ENCODE measurements at places on chromosomes 3 and 15.

DNA sequence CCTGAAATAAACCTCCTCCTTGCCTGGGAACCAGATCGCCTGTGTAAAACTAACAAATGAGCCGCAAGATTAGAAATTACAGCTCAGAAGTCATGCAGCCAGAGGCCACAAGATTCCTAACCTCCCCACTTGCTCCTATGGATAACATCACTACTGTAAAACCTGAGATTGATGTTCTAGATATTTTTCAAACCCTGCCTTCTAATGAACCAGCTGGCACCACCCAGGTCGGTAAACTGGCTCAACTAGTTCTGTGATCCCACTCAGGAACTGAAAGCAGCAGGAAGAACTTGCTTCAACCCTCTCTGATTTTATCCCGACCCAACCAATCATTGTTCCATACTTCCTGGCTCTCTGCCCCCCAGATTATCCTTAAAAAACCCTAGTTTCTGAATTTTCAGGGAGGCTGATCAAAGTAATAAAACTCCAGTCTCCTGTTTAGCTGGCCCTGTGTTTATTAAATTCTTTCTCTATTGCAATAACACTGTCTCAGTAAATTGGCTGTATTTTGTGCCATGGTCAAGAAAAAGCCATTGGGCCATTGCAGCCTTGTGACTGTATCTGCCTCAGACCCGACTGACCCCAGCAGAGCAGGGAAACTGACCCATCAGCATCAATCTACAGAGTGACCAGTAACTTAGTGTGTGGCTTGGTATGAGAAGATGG, 98.9 kb downstream of the RPLP1 start:
- no peak for DNase-seq

DNA sequence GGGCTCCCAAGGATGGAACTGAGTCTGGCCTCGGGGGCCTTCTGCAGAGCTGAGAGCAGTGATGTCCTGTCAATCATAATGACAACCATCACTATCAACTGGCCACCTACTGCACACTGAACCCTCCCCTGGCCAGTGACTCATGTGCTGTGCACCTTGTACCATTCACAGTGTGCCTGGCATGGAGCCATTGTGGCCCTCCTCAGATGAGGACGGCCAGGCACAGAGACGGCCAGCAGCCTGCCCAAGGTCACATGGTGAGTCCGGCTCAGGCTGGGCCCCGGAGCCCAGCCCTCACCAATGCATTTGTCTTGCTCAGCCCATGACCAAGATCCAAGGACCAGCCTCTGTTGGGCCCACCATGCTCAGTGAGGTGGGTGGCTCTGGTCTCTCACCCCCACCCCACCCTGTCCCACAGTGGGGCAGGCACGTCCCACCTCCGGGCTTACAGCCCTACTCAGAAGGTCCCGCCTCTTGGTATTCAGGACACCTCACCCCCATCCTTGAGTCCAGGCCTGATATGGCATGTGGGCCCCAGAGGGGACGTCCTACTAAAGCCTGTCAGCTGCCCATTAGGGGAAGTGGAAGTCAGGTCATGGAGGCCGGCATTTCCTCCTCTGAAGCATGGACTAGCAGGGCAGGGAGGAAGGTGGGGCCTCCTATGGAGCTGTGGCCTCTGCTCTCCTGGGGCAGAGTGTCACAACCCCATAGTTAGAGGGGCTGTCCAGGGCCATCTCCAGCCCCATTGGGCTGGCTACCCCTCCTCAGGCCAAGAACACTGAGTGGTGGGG, 35.9 kb upstream of the TMEM115 start:
- DNase-seq: no peak

GRCh38 chr15:50496692-50497091, 49.8 kb downstream of the USP50 start:
- DNase-seq: no peak

- no peak for DNase-seq
Measured at GRCh38 chr3:30488070-30488756, 118.2 kb upstream of the TGFBR2 start.

DNA sequence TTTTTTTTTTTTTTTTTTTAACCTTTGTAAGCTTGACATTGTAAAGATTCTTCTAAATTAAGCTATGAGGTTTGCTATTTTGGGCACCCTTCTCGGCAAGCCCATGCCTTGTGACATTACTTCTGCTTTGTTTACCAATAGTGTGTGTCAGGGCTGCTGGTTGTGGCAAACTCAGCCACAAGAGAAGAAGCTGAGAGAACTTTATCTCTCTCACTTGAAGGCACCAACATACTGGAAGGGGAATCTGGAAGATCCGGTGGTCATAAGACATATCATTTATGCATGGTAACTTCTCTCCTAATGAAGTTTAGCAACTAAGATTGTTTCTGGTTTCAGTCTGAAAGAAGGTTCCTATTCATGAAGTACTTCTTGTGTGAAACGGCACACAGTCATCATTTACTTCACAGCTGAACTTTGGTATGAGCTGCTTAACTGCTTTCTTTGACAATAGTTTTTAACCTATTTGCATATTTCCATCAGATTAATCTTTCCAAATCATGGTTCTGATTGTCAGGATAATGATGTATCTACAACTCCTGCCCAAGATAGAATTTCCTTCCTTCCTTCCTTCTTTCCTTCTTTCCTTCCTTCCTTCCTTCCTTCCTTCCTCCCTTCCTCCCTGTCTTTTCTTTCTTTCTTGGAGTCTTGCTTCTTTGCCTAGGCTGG, 189.3 kb downstream of the NFKBIZ start:
- no peak for DNase-seq

DNA sequence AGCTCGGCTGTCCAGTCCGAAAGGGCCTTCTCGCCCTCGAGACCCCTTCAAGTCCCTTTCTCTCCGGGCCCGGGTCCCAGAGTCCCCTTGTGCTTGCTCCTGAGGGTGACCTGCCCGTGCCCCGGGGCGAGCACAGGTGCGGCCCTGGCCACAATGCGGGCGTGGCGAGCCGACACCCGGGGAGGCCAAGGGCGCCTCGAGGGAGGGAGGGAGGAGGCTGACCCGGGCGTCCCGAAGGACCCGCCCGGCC, 810 bp upstream of the MEF2A start:
- peak; percentile 69 for DNase-seq

DNA sequence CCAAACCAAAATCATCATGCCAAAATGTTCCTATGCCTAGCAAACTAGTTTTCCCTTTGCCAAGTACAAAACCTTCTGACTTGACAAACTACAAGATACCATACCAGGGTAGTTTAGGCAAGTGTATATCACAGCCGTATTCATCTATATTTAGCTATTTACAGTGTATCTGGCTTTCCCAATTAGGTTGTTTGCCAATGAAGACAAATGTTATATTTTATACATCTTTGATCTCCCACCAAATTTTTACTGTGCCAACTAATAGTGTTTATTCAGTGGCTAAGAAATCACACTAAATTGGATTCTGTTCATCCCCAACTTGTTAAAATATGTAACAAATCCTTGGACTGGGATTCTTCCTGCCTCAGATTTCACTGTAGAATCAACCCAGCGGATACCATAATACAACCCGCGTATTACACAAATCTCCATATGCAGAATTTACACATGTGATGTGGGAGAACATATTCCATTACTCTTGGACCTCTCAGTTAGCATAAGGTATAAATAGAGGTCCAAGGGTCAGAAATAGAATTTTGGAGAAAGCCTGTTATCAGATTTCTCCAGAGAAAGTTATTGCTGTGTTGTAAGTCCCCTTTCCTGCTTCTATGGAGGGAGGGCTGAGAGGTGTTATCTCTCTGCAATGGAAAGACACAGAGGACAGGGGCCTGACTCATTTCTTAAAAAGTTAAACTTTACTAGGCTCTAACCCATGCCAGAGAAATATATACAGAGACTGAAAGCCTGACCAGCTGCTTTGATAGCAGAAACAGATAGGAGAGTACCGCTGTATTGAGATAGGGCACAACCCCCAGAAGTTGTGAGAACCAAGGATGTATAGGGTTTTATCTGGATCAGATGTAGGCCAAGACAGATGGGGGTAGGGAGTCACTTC, 467.0 kb downstream of the FGF12 start:
- no peak for DNase-seq

GRCh38 chr15:82966671-82967071, 14.2 kb upstream of the HOMER2 start:
- DNase-seq: peak; percentile 39

DNA sequence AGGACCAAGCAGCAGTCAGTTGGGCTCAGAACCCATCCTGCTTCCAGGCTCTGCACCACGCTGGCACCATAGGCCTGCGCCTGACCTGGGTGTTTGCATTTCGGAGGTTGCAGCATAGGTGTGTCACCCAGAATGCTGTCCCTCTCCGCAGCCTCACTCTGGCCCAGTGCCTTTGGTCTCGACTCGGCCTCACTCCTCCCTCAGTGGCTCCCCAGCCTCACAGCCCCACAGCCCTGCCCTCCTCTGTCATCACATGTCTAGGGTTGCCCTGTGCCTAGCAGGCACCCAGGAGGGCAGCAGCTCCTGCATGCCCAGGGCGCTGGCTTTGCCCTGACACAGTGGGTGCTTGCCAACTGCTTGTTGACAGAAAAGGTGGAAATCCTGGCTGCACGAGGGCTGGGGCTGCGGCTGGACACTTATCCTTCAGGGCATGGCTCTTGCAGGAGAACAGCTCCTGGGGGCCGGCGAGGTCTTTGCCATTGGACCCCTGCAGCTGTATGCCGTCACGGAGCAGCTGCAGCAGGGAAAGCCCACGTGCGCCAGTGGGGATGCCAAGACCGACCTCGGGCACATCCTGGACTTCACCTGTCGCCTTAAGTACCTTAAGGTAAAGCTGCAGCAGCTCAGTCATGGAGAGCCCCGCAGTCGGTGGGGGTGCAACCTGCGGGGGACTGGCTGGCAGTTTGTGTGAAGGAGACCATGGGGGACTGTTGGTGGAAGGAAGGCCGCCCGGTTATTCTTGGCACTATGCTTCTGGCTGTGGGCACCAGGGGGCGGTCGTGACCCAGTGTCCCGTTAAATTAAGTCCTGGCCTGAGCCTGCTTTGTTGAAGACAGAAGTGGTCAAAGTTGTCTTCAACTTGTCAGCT, 16.2 kb downstream of the NISCH start:
- peak; percentile 56 for DNase-seq

- no peak for DNase-seq
Measured at GRCh38 chr3:29331456-29332194, 50.8 kb downstream of the RBMS3 start.

GRCh38 chr3:160754371-160754854, 1.6 kb upstream of the PPM1L start:
- DNase-seq: no peak

DNA sequence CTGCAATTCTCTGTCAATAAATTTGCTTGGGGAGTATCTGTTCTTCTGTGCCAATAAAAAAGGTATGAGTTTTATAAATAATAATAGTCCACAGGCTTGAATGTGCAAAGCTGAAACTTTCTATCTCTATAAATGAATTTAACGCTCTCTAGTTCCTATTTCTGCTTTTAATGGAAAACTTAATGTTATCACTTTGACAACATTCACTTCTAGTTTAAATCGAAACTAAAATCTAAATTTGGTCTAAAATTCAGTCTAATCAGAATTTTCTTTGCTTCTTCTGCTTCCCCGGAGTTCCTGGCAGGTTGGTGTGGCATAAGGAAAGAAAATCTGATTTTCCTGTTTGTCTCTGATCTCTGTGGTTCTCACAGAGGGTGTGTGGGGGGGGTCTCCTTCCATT, 450.1 kb upstream of the TBL1XR1 start:
- DNase-seq: no peak

- no peak for DNase-seq
Measured at GRCh38 chr3:111952866-111953450, 25.9 kb upstream of the ABHD10 start.

DNA sequence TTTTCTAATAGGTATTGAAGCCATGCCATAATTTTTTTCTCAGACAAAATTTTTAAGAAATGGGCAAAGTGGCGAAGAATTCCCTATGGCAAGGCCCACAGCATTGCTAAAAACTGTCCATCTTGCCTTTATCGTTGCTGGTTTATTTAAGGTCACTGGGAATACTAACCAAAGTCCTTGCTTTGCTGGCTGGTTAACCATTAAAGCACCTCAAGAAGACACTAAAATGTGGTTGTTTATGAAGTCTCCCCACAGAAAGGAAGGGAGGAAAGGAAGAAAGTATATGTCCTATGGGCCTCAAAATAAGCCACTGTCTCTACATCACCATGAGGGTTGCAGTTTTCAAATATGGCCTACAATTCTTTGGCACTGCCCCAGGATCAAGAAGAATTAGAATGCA, 13.2 kb downstream of the SH3BP5 start:
- DNase-seq: no peak

- no peak for DNase-seq
Measured at GRCh38 chr3:42442640-42443039, 32.2 kb upstream of the LYZL4 start.

DNA sequence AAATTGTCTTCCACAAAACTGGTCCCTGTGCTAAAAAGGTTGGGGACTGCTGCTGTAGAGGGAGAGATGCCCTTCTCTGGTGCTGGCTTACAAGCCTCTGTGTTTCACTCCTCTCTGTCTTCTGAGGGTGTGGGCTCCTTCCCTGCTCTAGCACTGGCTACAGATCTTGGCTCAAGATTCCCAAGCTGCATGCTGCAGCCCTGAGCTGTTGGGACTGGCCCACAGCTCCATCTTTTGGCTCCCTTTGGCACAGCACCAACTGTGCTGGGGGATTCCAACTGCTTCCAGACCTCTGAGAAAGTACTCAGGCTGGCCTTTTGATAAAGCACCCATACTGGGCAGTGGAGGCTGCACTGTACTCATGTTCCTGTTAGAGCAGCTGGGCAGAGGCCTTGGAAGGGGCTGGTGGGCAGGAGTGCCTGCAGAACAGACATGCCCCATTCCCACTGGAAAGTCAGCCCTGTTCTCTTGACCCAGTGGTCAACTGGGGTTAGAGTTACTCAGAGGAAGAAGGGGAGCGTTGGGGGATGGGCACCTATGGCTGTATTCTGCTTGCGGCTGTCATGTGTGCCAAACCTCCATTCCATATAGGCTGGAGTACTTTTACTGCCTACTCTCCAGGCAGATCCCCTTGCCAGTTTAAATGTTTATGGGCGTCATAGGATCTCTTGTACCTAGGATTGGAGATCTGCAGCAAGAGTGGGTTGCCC, 55.7 kb downstream of the GALK2 start:
- no peak for DNase-seq
